Foreskin keratinocyte (primary cell): ENCODE measurements at places on chromosomes 4 and X.

DNA sequence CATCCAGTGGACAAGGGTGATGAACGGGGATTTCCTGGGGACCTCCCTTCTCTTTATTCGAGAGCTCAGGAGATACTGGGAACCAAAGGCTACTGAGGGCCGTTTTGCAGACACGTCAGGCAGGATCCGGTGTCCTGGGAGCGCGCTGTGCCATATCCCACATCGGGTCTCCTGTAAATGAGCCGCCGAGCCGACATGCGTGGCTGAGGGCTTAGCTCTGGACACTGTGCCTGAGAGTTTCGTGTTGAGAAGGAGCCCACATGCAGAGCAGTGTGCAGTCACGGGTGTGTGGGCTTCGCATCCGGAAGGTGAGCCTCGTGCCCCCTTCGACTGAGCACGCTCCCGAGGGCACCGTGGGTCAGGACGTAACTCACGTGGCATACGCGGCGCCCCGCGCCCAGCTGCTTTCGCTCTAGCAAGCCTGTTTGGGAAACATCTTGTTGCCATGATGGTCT is 28.5 kb upstream of the HGFAC start:
- no peak for DNase-seq

DNA sequence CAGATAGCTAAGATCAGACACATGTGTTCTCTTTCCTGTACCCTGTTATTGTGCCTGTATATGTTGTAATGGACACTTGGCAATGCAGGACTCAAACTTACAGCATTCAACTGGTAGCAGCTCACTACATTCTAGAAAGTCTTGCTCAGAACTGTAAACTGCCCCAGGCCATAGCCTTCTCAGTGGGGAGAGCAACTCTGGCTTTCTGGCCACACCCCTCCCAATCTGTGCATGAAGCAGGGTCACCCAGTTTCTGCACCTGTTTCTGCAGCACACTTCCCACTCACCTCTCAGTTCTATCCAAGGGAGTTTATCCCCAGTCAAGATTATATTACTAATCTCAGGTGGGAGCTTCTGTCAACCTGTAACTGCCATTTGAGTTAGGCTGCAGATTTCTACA is 38.9 kb upstream of the TBX22 start:
- DNase-seq, result no peak

DNA sequence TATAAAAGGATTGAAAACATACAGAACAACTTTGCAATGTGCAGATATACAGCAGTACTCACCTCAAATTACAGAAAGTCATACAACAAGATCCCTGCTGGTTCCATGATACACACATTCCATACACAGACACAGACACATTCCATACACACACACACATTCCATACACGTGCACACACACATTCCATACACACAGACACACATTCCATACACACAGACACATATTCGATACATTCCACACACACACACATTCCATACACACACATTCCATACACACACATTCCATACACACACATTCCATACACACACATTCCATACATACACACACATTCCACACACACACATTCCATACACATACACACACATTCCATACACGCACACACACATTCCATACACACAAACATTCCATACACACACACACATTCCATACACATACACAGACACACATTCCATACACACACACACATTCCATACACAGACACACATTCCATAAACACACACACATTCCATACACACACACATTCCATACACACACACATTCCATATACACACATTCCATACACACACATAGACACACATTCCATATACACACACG is 13.7 kb downstream of the LINC00632 start:
- no peak for DNase-seq

DNA sequence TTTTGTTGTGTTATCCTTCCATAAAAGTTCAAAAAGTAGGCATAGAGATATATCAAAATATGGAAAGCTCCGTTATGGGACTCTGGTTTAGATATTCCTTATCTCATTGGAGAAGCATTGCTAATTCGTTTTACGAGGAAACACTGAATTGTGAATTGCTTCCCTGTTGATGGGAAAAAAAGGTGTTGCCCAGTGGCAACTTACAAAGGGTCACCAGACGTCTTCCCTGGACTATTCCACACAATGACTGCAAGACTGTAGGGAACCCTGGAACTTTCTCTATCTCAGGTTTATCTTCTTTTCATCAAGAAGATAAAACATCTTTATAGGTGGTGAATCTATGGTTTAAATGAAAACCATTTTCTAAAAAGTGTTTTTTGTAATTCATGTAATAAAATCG is 137.7 kb downstream of the MID1 start:
- DNase-seq, result no peak

DNA sequence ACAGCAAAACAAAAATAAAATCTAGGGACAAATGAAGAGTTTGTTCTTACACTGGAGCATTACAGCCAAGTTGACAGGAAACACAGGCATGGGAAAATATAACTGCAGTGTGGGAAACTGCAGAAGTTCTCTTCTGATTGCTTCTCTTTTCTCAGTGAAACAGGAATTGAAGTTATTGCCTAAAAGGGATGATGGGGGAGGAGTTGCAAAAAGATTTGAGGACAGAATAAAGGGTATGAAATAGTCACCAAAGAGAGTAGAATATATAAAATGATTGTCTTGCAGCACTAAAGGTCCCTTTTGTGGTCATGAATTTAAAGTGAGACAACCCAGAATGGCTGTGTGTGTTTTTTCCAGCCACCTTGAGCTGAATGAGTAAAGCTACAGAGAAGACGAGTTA is 103.7 kb downstream of the JADE1 start:
- no peak for DNase-seq

DNA sequence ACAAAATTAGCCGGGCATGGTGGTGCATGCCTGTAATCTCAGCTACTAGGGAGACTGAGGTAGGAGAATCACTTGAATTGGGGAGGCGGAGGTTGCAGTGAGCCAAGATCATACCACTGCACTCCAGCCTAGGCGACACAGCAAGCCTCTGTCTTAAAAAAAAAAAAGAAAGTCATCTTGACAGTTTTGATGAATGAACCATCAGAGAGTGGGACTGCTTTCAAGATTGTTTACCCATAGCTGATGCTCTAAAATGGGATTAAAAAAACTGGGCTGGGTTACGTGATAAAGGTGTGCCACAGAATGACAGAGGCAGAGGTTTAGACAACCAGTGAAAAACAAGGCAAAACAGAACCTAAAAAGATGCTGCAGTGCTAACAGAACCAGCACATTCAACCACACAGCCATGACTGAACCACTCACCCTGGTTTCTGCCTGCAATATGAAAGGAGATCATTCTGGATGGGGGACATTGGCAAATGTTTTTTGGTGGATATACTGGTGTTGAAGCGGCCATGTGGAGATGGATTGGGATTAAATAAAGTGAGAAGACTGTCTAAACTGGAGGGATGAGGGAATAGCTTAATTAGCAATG is 22.2 kb downstream of the GPAT3 start:
- DNase-seq, result no peak

DNA sequence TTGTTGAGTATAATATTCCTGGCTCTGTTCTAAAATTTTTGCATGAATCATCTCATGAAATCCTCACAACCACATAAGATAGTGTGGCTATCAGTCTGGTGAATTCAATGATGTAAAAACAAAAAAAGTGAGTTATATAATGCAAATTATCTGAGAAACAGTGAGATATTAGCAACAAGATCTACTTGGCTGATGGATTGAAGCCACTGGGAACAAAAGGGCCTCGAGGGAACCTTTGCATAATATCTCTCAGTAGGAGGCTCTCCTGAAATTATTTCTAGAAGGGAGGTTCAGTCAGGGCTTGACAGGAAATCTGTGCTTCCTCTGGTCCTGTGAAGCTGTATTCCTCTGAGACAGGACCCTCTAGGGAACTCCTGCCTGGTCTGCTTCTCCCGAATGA is 30.1 kb upstream of the NUP54 start:
- DNase-seq, result no peak

GRCh38 chr4:6019316-6020263 is 1.4 kb upstream of the C4orf50 start:
- no peak for DNase-seq

DNA sequence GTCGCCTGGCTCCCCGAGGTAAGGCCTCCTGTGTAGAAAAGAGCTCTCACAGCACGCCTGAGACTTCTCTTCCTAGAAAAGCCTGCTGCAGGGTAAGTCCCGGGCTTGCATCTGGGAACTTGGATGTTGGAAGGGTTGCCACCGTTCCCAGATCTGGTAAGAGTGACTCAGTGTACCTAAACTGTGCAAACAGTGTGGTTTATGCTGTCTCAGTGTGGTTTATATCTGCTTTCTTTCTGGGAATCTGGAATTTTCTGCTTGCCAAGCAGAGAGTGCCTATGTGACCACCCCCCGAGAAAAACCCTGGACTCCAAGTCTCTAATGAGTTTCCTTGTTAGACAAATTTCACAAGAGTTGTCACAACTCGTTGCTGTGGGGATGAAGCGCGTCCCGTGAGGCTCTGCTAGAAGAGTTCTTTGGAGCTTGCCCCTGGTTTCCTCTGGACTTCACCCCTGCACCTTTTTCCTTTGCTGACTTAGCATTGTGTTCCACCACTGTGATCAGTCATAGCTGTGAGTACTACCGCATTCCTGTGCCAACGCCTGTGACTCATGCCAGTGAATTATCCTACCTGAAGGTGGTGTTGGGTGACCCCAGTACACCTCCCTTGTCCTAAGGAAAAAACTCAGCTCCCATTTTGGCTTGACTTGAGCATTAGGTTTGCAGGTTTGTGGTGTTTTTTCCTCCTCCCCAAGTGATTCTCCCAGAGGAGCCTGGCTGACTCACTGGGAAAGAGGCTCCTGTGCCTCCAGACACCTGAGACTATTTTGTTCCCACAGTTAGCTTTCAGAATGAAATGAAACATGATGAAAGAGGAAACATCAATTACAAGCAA is 14.5 kb downstream of the SLC2A9 start:
- DNase-seq, result peak; percentile 93

DNA sequence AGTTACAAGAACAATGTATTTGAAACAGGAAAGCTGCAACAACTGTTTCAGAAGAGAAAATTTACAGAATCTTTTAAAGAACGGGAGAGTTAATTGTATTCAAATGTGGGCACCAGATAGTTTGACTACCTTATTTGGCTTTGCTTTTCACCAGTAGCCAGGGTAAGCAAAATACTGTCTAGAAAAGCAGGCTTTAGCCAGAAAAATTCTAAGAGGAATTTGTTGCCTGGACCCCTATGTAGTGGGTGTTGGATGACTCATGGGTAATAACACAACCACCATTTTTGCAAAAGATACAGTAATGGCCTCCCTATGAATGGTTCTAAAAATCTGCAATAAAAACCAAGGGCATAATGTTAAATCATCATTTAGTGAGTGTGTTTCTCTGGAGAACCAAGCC is 233.4 kb upstream of the ANXA3 start:
- DNase-seq, result no peak

DNA sequence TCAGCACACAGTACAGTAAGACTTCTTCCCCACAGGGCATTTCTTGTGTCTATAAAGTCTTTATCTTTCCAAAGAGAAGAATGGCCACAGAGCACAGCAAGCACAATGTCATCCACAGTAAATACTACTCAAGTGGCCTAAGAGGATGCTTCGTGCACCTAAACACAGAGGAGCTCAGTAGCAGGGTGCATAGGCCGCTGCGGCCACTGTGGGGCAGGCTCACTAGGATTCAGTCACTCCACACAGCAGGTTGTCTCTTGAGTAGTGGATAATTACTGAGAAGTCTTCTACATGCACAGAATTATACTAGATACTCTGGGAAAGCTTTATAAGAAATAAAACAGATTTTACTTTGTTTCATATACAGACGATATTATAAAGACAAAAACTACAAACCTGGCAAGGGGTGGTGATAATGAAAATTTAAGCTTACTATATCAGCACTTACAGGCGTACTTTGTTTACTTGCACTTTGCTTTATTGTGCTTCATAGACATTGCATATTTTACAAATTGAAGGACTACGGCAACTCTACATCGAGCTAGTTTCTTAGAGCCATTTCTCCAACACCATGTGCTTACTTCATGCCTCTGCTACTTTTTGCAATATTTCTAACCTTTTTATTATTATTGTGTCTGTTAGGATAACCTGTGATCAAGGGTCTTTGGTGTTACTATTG is 78.5 kb downstream of the PRDM5 start:
- DNase-seq, result no peak

- DNase-seq, result no peak
These were observed 240.2 kb downstream of the ADGRL3 start for GRCh38 chr4:61440321-61440720.

DNA sequence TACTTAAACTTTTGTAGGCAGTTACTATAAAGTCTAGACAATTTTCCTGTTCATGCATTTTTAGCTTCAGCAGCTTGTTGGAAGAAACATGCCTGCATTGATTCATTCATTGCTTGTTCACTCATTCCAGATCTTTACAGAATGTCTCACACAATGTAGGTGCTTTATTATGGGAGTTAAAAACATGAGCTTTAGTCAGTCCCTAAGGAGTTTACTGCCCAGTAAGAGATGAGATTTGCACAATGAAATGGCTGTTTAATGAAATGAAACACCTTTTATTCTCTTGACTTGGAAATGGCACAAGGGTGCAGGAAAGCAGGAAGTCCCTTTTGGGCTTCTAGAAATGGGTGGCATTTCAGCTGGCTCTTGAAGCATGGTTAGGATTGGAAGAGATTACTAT is 2.9 kb downstream of the NOCT start:
- DNase-seq, result no peak

- peak; percentile 86 for DNase-seq
These were observed 26.2 kb downstream of the ATXN3L start for GRCh38 chrX:13293700-13294099.

DNA sequence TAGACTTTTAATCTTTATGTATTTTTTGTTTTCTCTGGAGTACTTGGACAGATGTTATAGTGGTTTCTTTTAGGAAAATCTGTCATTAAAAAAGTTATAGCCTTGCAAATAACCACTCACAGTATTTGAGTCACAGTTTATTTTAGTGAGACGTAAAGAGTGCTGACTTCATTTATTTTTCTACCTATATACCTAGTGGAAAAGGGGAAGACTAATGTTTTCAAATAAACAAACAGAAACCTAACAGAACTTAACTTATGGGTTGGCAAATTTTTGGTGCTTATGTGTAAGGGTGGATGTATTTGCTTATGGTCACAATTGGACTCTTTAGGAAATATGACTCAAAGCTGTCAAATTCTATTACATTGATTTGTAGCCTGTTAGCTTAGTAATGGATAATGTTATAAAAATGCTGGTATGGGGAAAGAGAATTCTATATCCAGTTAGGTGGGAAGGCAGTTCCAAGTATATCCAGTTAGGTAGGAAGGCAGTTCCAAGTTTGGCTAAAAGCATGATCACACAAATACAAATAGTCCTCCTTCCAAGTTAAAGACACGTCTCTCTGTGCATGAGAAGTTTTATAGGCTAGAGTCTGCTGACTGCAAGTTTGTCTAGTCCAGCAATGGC is 61.9 kb downstream of the SLC9A6 start:
- DNase-seq, result no peak

- DNase-seq, result no peak
These were observed 168.7 kb downstream of the NR3C2 start for GRCh38 chr4:148273501-148273986.

DNA sequence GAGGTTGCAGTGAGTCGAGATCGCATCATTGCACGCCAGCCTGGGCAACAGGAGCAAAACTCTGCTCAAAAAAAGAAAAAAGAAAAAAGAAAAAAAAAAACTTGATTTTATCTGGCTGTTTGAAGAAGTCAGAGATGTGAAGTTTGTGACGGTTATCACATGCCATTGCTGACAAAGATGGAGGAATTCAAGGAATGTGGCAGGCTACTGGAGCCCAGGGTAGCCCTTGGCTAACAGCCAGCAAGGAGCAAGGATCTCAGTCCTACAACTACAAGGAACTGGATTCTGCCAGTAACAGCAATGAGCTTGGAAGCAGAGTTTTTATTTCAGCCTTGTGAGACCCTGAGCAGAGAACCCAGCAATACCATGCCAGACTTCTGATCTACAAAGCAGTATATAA is 24.3 kb upstream of the TET2 start:
- DNase-seq, result no peak

- peak; percentile 15 for DNase-seq
These were observed 12.3 kb upstream of the GNPDA2 start for GRCh38 chr4:44738615-44739014.
